Bone marrow (tissue), 2 donors: ENCODE measurements at places on chromosomes 7 and 10.

- no peak for DNase-seq
Measured at GRCh38 chr10:16944986-16945385, 127.8 kb upstream of the RSU1 start.

- no peak for DNase-seq
Measured at GRCh38 chr10:133275684-133276092, 980 bp downstream of the ADAM8 start.

DNA sequence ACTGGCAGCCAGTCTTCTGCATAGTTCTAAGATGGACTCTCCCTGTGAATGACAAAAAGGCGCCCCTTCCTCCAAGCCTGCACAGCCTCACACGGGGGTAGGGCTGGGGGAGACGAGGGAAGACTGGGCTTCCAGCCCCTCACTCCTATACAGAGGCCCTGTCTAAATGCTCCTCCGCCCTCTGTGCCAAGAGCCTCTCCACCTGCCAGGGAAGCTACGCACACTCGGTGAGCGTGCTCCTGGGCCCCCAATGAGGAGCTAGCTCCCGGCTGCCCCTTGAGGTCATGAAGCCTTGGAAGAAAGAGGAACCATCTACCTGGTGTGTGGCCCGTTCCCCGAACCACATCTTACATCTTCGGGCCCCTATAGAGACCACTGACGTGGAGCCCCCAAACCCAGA, 54.8 kb downstream of the CRTAC1 start:
- no peak for DNase-seq

DNA sequence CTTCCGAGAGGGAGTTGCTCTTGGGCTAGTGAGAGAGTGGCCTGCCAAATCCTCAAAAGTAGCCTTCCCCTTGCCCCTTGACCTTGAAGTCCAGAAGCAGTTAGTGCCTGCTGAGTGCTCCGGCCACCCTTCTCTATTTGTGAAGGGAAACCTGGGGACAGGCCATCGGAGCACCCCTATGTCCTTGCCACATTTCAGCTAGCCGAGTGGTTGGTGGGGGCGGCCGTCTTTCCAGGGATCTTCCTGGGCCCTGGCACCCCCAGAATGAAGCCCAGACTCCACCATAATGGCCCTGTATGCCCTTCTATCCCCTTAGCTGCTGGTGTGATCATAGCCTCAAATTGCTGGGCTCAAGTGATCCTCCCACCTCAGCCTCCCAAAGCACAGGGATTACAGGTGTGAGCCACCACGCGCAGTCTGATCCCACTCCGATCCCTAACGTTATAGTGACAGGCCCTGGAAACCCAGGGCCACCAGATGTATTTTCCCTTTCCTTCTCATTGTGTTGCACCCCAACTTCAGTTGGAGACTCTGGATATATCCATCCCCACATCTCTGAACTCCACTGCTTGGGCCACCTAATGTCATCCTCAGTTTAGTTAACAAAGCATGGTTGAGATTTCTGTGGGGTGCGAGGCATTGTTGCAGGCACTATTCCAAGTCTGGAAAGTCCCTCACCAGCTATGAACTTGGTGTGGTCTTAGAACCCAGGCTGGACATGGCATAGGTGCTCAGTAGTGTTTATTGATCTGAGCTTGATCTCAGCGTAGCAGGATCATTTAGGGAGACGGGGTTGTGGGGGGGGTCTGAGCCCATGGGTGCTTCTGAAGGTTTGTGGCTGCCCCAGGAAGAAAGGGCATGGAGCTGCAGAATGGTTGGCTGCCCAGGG, 1.6 kb downstream of the TSPAN14 start:
- no peak for DNase-seq

DNA sequence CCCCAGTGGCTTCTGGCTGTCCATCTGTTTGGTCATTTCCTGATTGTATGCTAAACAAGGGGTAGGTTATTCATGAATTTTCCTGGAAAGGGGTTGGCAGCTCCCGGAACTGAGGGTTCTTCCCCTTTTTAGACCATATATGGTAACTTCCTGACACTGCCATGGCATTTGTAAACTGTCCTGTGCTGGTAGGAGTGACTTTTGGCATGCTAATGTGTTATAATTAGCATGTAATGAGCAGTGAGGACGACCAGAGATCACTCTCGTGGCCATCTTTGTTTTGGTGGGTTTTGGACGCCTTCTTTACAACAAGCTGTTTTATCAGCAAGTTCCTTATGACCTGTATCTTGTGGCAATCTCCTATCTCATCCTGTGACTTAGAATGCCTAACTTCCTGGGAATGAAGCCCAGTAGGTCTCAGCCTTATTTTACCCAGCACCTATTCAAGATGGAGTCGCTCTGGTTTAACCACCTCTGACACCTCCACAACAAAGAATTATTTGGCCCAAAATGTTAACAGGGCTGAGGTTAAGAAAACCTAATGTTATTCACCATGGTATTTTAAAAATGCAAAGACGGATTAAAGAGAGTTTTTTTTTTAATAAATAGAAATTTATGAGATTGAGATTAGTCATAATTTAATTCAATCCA, 2.4 kb upstream of the PTN start:
- DNase-seq: no peak

- no peak for DNase-seq
Measured at GRCh38 chr7:90092506-90092905, 61.8 kb upstream of the STEAP1 start.

DNA sequence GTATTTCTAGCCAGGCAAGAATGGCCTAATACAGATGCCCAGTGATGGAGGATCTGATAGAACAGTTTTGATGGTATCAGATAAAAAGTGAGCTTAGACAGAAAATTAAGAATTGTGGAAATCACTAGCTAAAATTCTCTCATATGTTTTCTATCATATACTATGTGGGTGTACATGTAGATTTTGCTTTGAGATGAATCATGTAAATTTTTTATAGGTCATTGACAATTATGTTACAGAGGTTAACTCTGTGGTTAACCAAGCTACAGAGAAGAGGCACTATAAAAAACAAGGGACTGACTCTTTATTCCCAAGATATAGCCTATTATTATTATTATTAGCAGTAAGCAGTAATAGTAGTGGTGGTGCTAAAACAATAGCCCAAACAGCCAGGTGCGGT, 156.5 kb downstream of the ITGA8 start:
- no peak for DNase-seq

GRCh38 chr7:135337506-135337905, 103.9 kb downstream of the STRA8 start:
- DNase-seq: no peak

- peak; percentile 76 for DNase-seq
Measured at GRCh38 chr7:135512135-135512887, 2.4 kb upstream of the CNOT4 start.

DNA sequence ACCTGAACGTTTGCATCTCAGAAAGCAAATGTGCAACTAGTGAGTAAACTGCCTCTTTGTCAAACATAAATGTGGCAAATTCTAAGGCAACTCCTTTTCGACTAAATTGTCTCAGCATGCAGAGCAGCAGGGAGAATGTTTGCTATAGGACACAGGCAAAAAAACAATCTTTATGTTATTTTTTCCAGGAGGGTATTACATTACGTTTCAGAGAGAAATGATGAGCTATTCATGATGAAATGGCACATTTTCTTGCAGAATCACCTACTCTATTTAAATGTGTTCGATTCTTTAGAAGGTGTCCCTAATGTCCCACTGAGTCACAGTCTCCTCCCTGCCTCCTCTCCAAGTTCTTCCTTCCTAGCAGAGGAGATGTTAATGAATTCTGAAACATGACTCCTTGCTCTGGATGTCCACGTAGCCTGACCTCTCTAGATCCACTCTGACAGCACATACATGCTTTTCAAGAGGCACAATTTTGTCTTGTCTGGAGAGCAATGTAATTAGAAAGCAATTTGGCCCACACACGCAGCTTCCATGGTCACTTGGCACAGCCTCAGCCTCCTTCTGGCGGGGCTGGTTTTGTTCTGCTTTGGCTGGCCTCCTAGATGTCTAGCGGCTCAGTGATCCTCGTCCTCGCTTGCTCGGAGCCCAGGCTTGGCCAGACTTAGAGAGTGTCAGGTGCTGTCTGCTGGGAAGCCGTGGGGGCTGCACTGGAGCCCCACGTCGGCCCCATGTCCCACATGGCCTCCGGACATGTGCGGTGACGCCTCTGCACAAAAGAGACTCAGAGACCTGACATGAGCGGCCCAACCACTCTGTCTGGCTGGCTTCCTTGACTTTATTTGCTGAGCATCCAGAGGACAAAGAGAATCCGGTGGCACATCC, 125.7 kb upstream of the ZNF438 start:
- no peak for DNase-seq

DNA sequence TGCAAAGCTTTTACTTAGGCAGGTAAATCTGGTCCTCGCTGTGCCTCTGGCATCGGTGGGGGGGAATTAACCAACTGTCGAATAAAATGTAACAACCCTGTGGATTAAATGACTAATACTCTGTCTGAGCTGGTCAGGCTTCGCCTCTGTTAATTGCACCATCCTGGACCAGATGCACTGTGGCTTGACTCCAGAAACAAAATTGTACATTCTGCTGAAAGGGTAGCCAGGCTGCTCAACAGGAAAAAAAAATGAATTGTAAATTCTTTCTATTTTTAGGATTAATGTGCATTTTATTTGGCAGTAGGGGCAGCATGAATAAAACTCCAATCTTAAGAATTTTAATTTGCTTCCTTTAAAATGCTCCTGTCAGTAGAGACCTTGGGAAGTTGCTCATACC, 389.4 kb downstream of the SORCS1 start:
- no peak for DNase-seq
